ENCODE measurements at places on chromosomes 11 and 22.

- no peak for DNase-seq
Measured at GRCh38 chr11:7445564-7445963, 39.7 kb upstream of the OLFML1 start.

GRCh38 chr22:28141614-28142013, 222.6 kb upstream of the PITPNB start:
- DNase-seq = no peak

GRCh38 chr11:69748637-69749036, 26.5 kb downstream of the FGF4 start:
- DNase-seq = no peak

GRCh38 chr11:35842958-35843357, 100.9 kb upstream of the LDLRAD3 start:
- no peak for DNase-seq

Measured in GM19239 (cell line).